NCI-H1417 (cell line): ENCODE measurements at places on chromosomes 6 and 20.

- no peak for DNase-seq
These were observed 6.3 kb downstream of the OXT start for GRCh38 chr20:3077618-3078134.

GRCh38 chr6:116386581-116387299, 16.0 kb downstream of the DSE start:
- DNase-seq, result no peak

GRCh38 chr6:80647156-80647555, 540.7 kb downstream of the BCKDHB start:
- no peak for DNase-seq

- DNase-seq, result no peak
These were observed 3.4 kb upstream of the SCML4 start for GRCh38 chr6:107827541-107827940.

- no peak for DNase-seq
These were observed 634.5 kb downstream of the EYS start for GRCh38 chr6:65072500-65072899.

- DNase-seq, result no peak
These were observed 20.9 kb downstream of the LY86 start for GRCh38 chr6:6609450-6609849.

DNA sequence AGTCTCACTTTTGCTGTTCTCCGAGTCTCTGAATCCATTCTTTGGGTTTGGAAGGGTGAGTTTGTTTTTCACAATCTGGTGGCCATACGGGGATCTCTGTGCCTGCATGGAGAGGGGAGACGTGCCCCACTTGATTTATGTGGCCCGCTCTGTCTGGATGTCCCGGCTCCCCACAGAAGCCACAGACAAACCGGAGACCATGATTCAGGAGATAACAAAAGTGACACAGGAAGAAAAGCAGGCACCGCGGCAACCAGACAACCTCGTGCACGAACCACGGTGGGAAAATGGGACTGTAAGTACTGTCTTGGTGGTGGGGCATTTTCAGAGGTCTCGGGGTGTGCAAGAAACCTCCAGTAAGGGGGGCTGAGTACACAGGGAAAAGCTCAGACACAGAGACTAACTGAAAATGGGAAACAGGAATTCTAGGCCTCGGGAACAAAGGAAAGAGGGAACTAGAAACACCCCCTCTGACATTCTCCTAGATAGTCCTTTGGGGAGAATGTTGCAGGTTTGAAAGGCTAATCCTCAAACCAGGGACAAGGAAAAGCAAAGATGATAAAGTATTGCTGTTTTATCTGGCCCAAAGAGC, 22.1 kb upstream of the ZNF318 start:
- no peak for DNase-seq

GRCh38 chr6:22765015-22765414, 195.6 kb downstream of the HDGFL1 start:
- DNase-seq, result no peak

GRCh38 chr6:7827142-7827541, 83.4 kb downstream of the TXNDC5 start:
- DNase-seq, result no peak

DNA sequence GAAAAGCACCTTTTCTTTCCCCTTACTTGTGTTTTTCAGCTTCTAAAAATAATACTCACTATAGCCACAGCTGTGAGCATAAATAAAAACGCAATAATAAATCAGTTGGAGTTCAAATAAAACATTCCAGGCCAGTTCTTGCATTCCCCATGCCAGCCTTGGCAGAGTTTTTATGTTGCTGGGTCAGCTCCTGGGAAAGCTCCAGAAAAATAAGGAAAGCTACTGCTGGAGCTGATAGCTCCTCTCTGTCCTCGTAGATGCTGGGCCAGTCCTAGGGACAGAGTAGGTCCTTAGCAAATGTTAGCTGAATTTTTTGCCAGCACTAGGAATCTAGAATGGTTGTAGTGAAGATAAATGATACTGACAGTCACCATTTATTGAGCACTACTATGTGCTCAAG, 389.0 kb upstream of the SYNCRIP start:
- DNase-seq, result no peak

DNA sequence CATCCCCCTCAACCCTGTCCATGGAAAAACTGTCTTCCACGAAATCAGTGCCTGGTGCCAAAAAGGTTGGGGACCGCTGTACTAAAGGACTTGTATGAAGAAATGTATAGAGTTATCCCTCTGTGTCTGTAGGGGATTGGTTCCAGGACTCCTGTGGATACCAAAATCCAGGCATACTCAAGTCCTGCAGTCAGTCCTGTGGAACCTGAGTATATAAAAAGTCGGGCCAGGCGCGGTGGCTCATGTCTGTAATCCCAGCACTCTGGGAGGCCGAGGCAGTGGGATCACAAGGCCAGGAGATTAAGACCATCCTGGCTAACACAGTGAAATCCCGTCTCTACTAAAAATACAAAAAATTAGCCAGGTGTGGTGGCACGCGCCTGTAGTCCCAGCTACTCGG, 42.0 kb downstream of the LCA5 start:
- DNase-seq, result no peak

DNA sequence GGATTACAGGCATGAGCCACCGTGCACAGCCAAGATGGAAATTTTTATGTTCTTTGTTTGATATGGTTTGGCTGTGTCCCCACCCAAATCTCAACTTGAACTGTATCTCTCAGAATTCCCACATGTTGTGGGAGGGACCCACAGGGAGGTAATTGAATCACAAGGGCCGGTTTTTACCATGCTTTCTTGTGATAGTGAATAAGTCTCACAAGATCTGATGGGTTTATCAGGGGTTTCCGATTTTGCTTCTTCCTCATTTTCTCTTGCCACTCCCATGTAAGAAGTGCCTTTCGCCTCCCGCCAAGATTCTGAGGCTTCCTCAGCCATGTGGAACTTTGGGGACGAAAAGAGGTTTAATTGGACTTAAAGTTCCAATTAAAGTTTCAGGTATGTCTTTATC, 14.6 kb downstream of the EEF1A1 start:
- DNase-seq, result no peak

- no peak for DNase-seq
These were observed 103.4 kb upstream of the CCN2 start for GRCh38 chr6:132054525-132054924.

DNA sequence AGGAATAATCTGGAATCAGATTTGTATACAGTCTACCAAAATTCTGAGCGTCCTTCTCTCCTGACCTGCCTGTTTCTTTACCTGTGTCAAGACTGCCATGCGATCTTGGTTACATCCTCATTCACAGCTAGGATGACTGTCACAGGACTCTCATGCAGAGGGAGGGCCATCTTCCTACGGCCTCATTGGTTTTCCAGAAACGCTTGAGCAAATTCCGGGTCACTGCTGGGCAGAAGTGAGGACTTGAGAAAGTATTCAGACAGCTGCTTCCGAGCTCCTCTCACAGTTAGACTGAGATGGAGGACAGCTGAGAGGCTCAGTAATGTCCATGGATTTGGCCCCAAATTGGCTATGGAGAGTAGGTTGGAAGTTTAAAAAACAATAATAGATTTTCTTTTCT, 94.2 kb downstream of the TFAP2C start:
- no peak for DNase-seq

GRCh38 chr6:140079328-140079727, 704.9 kb upstream of the CITED2 start:
- no peak for DNase-seq

GRCh38 chr6:148509119-148509799, 166.6 kb downstream of the SASH1 start:
- DNase-seq, result no peak

DNA sequence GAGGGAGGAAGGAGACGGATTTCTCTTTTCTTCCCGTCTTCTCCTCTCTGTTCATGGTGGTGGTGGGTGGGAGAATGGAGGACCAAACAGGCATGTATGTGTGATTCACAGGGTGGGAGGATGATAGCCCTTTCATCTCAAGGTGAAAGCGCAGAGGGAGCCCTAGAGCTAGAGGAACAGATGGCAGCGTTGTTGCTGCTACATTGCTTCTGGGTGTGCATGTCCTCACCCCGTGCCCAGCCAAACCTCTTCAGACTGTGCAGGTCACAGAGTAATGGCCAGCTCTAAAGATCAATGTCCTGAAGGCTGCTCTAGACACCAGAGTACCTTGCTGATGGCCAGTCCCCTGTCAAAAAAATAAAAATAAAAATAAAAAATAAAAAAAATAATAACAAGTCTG, 301.8 kb downstream of the TBC1D7 start:
- DNase-seq, result no peak

GRCh38 chr6:169833258-169833794, 81.9 kb downstream of the ERMARD start:
- DNase-seq, result no peak

- DNase-seq, result no peak
These were observed 433.7 kb upstream of the RGS17 start for GRCh38 chr6:153564803-153565202.

- peak; percentile 67 for DNase-seq
These were observed at the start of gene CD109 for GRCh38 chr6:73695619-73696421. CD109 (plus strand) TSS chr6:73696203; CDS start chr6:73696216, 13 bp downstream.

- no peak for DNase-seq
These were observed 19.1 kb upstream of the TSHZ2 start for GRCh38 chr20:52953020-52953419.

GRCh38 chr6:77455271-77455670, 8.0 kb downstream of the HTR1B start:
- DNase-seq, result no peak

DNA sequence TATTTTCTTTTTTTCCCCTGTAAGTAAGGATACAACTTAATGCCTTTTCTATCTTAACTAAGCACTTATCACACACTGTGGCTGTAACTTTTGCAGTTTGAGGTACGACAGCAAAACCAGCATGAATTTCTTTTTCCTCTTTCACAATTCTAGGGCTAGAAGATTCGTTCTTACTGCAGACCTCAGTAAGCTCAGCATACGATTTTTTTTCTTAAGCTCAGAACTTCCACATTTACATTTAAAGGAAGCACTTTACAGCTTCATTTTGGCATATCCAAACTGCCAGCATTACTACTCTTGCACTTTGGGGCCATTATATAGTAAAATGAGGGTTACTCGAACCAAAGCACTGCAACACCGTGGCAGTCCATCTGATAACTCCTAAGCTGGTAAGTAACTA, 889 bp upstream of the CHMP4B start:
- DNase-seq, result no peak

GRCh38 chr20:25705830-25706351, 9.2 kb upstream of the ZNF337 start:
- DNase-seq, result no peak

GRCh38 chr6:169093066-169093723, 160.5 kb downstream of the THBS2 start:
- DNase-seq, result no peak

DNA sequence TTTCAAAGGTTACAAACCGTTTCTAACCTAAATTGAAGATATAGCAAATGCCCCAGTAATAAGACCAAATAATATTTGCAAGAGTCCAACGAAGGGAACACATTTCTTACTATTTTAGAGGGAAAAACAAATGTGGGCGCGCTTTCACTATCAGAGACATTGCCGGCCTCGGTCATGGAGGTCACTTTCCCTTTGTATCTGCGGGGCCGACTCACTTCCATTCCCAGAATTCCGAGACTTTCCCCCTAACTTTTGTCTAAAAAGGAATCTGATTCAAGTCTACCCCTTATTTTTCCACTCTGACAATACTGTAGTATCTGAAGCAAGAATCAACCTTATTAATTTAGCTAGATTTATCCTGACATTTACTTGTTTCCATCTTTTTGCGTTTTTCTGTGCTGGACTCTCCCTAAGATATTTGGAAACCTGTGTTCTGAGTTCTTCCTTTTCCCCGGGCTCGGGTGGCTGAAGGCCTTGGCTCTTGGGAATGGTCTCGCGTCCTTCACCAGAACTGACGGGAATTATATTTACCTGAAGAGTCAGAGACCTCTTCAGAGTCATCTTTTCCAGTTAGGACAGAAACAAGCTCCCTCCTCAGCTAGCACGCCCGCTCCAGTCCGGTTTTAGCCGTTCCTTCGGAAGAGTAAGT, 71.8 kb upstream of the ZNF184 start:
- no peak for DNase-seq

- no peak for DNase-seq
These were observed 72.9 kb downstream of the FYN start for GRCh38 chr6:111800259-111800765.

DNA sequence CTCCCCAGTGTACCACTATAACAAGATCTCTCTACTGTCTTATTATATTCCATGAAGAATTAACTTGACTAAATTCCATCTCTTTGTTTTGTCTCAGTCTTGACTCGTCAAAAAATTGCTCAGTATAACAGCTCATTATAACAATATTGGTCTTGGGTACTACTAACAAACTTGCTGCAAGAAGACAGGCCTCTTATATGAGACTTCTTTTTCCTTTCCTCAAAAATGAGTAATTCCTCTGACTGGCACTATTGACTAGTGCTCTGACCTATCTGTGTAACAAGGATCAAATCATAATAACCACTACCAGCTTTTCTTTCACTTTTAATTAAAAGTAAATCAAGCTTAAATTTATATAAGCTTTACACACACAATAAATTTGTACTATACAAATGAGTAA, 91.3 kb upstream of the THEMIS start:
- DNase-seq, result no peak

DNA sequence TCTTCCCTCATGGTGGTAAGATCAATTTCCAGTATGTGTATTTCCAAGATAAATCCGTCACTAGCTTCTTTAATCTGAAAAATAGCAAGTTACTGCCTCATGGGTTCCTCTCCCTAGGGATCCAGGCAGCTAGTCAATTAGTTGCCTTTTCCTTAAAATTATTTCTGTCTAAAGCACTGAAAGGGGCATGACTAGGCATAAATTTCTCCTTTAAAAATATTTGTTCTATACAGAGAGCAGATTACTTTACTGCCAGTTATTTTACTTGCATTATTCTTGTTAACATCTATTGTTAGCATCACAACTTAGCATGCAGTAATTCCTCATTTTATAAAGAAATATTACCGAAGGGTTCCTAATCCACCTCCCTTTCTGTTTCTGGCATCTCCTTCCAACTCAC, 1.4 kb downstream of the MTCL3 start:
- no peak for DNase-seq

- no peak for DNase-seq
These were observed 102.3 kb downstream of the IYD start for GRCh38 chr6:150470960-150471665.

- no peak for DNase-seq
These were observed 212.7 kb downstream of the BCKDHB start for GRCh38 chr6:80319196-80319595.

GRCh38 chr6:26123947-26124780, 36.9 kb downstream of the HFE start:
- DNase-seq, result peak; percentile 98

DNA sequence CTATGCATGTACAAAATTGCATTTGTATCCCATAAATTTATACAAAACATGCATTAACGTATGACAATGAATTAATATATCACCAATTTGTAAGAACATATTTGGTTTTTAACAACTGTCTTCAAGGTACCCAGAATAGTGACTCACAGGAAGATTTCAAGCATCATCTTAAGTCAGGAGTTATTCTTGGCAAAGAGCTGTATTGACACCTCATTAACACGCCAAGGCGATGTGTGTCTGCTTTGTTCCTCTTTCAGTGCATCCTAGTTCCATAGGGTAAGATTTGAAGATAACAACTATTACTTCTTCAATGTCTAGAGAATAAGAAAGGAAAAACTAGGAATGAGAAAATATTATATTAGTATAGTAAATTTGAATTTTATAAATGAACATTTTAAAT, 35.8 kb upstream of the TPD52L1 start:
- no peak for DNase-seq

GRCh38 chr6:131116755-131117360, 18.4 kb upstream of the AKAP7 start:
- no peak for DNase-seq
